ENCODE measurements at places on chromosomes 3 and 15.
A peak's percentile ranks its signal among the peaks of the same experiment; 100 is the strongest.

DNA sequence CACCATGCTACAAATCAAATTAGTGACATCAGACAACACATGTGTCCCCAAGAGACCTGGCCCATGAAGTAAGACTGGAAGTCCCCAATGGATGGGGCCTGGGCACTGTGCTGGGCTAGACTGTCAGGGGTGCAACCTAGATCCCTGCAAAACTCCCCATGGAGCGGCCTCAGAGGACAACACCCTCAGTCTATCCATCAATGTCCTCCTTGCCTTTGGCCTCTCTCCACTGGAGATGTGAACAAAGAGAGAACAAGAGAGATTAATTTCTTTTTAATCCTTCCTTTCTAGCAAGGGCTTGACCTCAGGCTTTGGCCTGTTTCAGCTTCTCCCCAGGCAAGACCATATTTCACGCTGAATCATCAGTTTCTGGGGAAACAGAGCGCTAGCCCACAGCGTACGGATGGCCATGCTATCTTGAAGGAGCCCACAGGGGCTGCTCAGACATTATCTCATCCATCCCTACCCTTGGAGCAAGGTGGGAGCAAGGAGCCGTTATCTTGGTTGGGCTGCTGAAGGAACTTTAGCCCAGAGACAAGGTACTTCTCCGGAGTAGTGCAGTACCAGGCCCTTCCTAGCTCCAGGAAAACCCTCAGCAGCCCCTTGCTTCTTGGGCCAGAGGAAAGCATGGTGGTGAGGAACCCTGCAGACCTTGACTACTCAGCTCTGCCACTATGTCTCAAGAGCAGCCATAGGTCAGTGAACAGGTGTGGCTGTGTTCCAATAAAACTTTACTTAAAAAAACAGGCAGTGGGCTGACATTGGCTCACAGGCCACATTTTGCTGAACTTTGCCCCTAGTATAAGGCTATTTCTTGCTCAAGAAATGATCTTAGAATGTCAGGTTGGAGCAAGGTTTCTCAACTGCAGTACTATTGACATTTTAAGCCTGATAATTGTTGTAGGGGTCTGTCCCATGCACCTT, 72.7 kb upstream of the WNT5A start:
- DNase-seq: no peak

GRCh38 chr3:179949412-179949811, 87.3 kb downstream of the PEX5L start:
- no peak for DNase-seq

- DNase-seq: no peak
These were observed 51.6 kb upstream of the BLM start for GRCh38 chr15:90665288-90666134.

DNA sequence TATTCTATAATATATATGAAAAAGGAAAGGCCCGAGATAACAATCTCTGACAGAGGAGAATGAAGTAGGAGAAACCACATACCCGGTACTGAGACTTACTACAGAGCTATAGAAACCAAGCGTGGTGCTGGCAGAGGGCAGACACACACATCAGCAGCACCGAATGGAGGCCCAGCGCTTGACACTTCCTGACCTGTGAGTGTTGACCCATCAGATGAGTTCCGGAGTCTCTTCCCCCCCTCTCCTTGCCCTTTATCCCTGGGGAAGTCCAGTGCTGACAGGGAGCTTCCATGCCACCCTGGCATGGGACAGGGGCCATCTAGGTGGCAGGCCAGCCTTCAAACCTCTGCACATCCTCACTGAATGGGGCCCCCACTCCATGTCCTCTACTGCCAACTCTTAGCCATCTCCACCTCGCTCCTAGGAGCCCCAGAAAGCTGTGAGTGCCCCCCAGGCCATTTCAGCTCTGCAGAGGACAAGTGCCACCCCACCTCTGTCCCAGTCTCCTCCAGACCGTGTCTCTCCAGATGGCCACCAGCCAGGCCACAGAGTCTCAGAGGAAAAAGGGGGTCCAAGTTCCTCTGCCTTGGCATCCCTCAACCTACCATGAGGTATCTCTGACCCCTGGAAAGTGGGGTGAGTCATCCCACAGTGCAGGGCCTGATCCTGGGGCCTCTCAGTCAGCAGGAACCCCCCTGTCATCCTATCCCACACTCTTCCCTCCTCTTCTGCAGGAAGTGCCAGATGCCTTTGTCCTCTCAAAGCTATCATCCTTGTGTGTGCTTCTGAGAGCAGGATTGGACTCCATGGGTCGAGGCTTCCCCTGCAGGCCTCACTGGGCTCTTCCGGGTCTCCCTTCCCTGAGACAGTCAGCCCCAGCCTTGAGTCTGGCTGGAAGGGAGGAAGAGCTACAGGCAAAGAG, 116.5 kb upstream of the ALDH1A3 start:
- no peak for DNase-seq

DNA sequence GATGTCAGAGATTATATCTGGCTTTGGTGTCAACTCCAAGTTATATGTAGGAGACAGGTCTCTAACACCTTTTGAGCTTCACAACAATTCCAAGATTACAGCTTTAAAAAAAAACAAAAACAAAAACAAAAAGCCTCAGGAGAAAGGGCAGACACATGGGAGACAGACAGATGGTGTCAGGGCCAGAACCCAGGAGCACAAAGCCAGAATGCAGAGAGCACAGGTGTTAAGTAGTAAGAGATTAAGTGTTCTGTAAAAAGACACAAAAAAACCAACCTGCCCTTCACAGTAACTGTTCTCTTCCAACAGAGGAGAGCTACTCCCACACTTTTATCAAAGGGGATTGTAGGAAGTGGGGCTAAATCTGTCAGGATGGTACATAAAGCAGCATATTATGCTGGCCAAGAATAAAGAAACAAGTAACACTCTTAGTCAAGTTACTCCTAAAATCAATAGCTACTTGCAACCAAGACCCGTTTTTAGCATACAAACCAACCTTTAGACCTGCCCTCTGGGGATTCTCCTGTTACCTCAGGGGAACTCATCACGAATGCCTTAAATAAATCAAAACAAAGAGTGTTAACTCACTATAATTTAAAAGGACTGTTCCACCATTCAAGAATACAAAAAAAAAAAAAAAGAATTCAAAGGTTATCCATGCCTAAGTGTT, 5.9 kb downstream of the CPEB1 start:
- no peak for DNase-seq

GRCh38 chr3:119767936-119768601, 13.8 kb upstream of the NR1I2 start:
- DNase-seq: no peak

- DNase-seq: no peak
These were observed 61.4 kb downstream of the GADL1 start for GRCh38 chr3:30832961-30833575.

DNA sequence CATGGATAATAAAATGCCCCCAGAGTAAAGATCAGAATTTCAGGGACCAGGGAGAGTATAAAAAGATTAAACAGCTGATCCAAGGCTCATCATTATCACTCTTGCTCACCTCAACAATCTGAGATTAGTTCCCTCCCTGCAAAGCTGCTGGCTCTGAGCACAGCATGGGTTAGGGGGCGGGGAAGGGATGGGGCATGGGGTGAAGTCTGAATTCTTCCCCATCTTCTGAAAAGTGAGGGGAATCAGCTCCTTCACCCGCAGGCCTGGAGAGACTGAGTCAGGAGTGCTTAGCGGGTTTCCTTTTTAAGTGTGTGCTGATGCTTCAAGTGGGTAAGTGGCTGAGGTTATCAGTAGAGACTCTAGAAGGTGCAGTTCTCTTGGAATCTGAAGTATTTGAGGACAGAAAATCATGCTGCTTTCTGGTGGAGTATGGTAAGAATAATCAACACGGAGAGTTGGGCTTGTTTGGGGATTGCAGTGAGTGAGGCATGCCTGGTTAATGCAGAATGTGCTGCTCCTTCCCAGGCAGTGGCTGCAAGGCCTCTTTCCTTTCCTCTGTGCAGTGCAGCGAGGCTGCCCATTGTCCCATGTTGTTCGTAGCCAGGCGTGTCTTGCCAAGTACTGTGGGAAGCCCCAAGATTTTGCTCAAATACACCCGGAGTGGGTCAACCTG, 59.2 kb upstream of the TRAK1 start:
- no peak for DNase-seq

GRCh38 chr3:19885468-19885867, 48.5 kb downstream of the EFHB start:
- DNase-seq: peak; percentile 11

DNA sequence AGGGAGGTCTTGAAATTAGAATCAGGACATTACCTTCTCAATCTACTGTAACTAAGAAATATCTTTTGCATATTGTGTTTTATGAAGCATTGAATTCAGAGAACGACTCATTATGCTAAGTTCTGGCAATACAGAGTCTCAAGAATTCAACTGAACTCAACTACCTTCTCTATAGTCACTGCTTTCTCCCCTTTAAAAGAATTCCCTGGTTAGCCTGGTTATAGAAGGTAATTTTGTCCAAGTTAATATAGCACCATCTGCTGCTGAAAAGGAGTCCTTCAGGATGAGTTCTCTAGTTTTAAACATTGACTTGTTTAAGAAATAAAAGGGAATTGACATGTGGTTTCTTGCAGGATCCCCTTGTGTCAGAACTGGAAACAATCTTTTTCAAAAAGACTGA, 60.2 kb downstream of the IL16 start:
- DNase-seq: peak; percentile 38

- no peak for DNase-seq
These were observed 53.8 kb downstream of the WDR76 start for GRCh38 chr15:43880406-43881194.

- peak; percentile 82 for DNase-seq
These were observed 37.6 kb downstream of the TRA2B start for GRCh38 chr3:185900228-185900627.

DNA sequence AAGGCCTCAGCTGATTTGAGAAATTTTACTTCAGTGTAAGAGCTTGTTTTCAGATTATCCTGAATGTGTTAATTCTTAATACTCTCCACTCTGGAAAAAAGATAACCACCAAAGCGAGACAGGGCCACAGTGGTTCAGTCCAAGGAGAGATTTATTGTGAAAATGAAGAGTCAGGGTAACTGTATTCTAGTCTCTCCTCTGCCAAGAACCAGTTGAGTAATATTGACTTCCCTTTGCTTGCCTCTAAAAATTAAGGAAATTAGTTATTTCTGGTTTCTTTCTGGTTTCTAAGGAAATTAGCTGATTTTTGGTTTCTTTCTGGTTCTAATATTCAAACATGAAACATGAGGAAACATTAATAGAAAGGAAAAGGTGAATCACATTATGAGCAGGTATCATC, 34.9 kb downstream of the PPP1R2 start:
- no peak for DNase-seq
